ENCODE measurements at places on chromosomes 1 and 21.

DNA sequence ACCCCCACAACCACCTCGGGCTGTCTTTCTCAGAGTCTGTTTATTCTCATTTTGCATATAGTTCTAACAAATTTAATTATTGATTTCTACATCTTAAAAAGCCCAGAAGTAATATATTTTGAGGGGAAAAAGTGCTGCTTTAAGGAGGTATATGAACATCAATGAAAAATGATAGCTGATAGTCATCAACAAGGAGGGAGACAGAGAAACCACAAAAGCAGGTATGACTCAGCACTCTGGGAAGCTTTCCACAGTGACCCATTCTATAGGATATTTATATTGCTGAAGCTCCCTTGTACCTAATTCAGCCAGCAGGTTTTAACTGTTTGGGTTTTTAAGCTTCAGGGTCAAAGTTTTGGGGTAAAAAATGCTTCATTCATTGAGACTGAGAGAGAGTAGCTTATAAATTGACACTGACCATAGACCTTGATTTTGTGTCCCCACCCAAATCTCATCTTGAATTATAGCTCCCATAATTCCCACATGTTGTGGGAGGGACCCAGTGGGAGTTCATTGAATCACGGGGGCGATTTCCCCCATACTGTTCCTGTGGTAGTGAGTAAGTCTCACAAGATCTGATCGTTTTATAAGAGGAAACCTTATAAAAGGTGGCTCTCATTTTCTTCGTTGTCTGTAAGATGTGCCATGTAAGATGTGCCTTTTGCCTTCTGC, 27.4 kb downstream of the VANGL1 start:
- no peak for DNase-seq

DNA sequence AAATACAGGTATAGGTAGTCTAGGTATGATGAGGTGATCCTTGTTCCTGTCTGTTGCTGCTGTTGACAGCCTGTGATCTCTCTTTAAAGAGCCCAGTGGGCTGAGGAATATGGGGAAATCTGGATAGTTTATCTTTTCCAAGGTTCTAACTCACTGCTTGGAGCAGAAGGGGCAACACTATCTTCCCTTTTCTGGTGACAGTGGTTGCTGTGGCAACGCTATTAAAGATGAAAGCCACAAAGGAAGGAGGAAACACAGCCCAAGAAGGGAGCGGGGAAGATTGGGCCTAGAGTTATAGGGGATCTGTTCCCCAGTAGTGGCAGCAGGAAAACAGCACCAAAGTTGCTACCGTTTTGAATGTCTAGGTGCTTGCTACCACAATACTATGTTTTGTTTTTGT, 8.8 kb downstream of the PCP4L1 start:
- no peak for DNase-seq

- no peak for DNase-seq
Observed at GRCh38 chr1:10802944-10803715, 6.7 kb upstream of the CASZ1 start.

DNA sequence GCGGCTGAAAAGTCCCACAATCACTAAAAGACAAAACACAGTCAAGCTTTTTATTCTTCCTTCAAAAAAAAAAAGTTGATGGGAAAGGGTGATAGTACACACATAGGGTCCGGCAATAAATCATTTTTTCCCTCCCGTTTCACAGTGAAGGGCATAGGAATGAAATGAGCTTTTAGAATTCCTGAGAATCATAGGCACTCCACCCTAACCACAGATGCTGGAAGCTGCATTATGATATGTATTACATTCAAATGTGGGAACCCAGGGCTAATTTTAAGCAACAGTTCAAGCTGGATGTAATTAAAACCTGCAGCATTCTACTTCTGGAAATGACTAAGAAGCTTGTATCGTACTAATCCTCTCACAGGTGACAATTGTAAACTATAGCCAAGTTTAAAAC, 75.7 kb upstream of the KCNJ15 start:
- DNase-seq, result no peak

DNA sequence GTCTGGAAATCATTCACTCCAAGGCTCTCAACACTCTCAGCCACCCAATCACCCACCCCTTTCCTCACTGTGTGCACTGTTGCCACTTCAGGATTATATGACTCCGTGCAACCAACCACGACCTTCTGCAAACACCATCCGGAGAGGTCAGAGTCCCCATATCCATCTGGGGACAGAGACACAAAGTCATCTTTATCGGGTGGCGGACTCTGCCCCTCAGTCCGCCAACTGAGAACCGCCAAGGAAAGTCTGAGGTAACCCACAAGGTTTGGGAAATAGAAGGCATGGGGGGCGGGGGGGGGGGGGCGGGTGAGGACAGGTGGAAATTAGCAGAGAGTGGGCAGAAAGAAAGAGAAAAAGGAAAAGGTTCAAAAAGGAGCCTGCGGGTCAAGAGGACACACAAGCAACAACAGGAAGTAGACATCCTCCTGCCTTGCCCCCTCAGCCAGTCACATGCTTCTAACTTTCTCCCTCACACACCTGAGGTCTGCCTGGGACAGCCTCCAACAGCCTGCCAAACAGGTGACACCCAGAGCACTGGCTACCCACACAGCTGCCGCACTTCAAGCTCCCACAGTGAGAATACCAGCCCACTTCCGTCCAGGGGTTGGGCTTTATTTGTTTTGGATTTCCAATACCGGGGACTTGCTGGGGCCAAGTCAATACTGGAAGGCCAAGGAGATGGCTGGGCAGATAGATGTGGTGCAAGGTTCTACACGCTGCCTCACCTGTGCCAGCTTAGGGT, 58.1 kb downstream of the SSBP3 start:
- DNase-seq, result no peak

DNA sequence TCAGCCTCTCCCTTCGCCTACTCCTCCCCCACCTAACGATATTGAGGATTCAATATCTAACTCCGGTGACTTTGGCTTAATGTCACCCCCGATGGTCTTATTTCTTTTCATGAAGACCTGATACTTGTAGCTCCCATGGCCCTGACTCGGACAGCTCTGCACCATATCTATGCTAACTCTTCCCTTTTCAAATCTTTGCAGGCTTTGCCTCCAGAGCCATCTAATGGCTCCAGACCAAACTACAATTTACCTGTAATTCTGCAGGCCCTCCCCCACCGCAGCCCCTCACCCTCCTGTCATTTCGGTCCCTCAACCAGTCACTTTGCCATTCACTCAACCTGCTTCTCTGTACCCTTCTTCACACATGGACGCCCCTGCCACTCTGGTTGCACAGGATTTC, 7.9 kb upstream of the GSTM5 start:
- DNase-seq, result no peak

DNA sequence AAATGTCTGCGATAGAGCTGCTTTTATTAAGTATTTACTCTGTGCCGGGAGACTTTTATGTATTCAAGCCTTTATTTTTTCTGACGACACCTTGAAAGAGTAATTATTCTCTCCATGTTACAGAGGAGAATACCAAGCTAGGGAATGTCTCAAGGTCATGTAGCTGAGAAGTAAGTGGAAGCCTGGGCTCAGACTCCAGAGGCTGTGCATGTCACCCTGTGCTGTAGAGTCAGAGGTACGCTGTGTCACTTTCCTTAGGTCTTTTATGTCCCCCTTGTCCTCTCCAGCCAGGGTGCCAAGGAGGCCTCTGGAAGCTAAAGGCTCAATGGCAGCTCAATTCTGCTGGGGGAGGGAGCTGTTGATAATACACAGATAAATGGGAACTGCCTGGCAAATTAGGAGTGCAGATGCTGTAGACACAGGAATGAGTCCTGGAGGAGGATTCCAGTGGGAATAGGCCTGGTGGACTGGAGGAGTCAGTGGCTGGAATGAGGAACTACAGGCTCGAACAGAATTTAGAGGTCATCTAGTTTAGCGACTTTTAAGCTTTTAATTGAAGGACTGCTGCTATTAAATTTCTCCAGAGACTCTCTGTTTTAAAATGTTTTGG, 9.3 kb upstream of the IL19 start:
- no peak for DNase-seq
